ENCODE measurements at places on chromosomes 13 and 19.
A peak's percentile ranks its signal among the peaks of the same experiment; 100 is the strongest.

- peak; percentile 87 for DNase-seq
Measured at GRCh38 chr13:46359714-46360113, 27.3 kb downstream of the RUBCNL start.

GRCh38 chr13:73598020-73598712 is 536.0 kb downstream of the KLF12 start:
- DNase-seq = peak; percentile 73

DNA sequence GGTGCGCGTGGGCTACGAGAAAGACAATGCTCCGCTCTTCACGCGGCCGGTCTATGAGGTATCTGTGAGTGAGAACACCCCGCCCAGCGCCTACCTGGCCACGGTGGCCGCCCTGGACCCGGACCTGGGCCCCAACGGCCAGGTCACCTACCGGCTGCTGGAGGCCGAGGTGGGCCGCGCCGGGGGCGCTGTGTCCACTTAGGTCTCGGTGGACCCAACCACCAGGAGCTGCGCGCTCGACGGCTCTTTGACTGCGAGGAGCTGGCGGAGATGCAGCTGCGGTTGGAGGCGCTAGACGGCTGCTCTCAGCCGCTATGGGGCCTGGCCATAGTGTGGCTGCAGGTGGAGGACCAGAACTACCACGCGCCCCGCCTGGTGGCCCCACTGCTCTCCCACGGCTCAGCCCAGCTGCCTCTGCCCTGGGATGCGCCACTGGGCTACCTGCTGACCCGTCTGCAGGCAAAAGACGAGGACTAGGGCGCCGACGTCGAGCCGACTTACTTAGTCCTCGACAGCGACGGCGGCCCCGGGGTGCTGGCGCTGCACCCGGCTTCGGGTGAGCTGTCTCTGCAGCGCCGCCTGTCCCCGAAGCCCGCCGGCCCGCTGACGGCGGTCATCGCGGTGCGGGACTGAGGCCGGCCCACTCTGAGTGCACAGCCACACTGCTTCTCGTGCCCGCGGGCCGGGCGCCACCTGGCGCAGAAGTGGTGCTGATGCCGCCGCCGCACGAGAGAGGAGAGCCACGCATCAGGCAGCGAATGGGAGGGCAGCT is 173.0 kb downstream of the OLFM4 start:
- no peak for DNase-seq

GRCh38 chr13:44685641-44686040 is 109.5 kb upstream of the TSC22D1 start:
- peak; percentile 20 for DNase-seq

GRCh38 chr19:13036366-13036976 is 41.2 kb downstream of the NFIX start:
- no peak for DNase-seq

DNA sequence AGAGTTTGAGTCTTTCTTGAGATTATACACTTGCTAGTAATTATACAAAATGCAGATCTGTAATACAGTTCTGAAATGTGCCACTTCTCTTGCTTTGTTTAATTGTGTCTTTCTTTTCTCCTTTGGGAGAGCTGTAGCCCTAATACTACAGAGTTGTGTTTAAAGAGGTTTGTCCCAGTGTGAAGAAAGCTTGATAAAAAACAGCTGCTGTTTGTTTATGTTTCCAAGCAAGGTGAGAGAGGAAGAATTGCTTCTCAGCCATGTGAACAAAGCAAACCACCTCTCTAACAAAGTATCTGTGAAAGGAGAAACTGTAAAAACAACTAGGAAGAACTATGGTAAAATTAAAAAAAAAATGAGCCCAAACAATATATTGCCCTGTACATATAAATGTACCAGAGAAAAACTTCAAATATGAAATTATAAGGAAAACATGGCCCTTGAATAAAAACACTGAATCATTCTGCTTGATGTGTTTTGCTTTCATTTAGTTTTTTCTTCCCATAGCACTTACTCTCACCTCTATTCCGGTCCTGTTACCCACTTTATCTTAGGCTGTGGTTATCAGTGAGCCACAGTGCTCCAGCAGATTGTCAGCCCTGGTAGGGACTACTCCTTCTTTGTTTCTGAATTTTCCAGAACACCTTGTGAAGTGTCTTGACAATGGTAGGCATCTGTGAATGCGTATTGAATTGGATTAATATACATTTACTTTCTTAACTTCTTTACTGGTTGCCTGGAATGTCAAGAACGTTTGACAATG is 257.1 kb downstream of the MTUS2 start:
- DNase-seq = no peak

DNA sequence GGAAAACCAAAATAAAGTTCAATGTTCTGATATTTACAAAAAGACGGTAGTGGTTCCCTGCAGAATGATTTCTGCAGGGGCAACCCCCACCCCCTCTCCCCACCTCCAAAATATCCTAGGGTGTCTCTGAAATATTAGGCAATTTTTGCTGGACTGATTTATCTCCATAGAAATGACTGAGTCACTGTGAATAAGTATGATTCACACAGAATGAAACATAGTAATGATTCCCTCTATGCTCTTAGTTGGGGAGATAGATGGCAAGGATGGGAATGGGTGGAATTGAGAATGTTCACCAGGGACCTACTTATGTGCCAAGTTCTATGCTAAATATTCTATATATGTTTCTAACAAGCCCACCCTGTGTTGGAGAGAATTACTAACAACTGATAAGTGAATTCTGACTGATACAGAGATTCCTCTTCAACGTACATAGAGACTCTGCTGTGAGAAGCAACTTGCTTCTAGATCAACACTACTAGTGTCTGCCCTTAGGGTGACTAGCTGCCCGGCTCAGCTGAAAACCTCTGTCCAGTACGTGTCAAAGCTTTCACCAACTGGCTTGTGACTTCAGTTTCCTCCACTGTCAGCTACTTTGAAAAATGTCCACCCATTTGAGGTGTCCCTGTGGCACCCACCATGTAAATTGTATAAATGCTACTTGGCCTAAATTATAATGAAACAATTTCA is 38.4 kb upstream of the RAP2A start:
- DNase-seq = peak; percentile 35

DNA sequence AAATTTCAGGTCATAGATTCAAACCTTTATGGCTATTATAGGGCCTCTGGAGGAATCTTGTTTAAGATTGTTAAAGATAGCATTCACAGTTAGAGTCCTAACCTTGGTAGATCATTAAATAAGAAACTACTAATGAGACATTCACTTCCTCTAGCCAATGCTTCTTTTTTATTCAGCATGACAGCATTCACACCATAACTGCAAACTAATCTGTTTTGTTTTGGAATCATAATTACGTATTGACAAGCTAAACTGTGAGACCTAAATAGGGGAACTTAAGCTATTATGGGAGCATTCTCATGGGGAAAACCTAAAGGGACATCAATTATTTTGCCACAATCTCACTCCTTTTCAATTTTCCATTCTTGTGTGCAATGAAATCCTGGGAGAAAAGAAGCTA is 653.8 kb downstream of the PCDH9 start:
- no peak for DNase-seq

GRCh38 chr13:50224534-50224933 is 209.3 kb downstream of the KCNRG start:
- peak; percentile 71 for DNase-seq

DNA sequence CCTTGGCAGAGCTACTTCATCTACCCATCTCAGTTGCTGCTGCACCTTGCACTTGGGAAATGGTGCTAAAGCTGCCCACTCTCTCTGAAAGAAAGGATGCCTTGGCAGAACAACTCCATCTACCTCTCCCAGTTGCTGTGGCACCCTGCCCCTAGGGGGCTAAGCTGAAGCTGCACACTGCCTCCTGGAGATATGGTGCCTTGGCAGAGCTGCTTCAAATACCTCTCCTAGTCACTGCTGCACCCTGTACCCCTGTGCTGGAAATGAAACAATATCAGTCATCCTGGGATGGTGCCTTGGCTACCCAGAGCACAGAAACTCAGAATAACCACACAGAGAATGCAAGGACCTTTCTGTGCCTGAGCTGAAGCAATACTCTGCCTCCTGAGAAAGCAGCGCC is 615.8 kb downstream of the DIAPH3 start:
- DNase-seq = no peak

- no peak for DNase-seq
Measured at GRCh38 chr13:52377898-52378297, 28.1 kb downstream of the THSD1 start.

DNA sequence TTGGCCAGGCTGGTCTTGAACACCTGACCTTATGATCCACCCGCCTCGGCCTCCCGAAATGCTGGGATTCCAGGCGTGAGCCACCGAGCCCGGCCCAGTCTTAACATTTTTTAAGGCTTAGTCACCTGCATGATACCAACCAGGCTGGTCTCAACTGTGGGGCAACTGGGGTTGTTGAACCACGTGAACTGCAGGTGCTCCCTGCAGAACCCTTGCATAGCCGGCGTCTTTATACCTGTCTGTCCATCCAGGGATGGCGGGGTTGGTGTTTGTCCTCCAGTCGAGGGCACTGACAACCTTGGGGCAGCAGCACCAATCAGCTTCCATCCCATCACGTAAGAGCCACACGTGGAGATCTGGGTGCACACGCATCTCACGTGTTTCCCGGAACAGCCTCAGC is 24.8 kb upstream of the LILRA2 start:
- DNase-seq = no peak

DNA sequence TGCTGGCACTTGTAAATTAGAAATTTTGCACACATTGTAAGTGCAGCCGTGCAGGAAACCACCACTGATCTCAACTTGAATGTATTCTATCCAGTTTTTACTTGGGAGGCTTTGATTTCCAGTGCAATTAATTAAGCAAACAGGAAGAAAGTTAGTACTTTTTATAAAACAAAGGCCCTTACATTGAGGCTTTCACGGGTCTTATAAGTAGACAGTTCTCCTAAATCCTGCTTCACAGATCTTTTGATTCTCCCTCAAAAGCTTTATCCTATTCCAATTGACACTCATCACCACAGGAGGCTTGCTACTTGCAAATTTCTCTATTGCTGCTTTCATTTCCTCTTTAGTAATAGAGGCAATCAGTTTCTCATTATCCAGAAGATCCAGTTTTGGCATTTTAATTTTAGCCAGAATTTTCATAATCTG is 90.1 kb downstream of the ERCC5 start:
- no peak for DNase-seq

DNA sequence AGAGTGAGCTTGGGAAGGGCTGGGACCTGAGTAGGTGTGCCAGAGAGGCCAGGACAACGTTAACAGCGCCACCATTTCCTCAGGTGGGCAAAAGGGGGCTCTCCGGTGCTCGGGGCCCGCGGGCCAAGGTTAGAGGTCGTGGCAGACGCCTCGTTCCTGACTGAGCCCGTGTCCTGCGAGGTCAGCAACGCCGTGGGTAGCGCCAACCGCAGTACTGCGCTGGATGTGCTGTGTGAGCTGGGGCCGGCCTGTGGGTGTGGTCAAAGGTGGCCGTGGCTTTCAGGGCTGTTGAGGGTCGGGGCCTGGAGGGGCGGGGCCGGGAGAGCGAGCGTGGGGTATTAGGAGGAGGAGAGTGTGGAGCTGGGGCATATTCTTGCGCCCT is 3.7 kb downstream of the KIRREL2 start:
- DNase-seq = no peak

DNA sequence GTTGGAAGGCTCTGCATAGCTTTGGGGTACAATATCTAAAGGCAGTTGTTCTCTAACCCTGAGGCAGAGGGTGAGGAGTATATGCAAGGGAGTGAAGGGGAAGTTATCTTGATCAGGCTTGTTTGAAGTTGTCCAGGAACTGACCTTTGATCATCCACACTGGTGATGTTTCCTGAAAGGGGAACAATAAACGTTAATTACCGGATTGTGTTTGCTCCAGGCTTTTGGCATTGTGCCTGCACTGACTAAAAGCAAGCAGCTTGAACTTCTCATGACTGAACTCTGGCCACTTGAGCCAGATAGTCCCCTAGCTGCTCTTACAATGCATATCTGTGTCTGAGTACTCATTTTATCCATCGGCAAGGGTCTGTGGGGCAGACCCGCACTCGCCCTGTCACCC is 27.0 kb upstream of the ZNF726 start:
- DNase-seq = no peak

DNA sequence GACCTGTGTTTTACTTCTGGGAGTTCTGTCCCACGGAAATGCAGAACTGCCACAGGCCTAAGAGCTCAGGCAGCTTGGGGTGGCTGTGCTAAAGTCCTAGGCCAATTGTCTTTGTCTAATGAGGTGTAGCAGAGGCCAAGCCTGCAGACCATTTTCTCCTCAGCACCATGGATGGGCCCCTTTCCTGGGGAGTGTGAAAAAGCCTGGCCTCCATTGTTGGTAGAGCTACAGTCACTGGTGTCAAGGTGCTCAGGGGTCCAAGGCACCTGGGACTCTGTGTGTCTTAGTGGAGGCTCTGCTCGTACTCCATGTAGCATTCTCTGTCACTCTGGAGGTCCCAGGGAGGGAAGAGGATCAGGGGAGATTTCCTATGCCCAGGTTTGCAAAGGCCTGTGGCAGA is 329.6 kb downstream of the SLITRK5 start:
- no peak for DNase-seq

DNA sequence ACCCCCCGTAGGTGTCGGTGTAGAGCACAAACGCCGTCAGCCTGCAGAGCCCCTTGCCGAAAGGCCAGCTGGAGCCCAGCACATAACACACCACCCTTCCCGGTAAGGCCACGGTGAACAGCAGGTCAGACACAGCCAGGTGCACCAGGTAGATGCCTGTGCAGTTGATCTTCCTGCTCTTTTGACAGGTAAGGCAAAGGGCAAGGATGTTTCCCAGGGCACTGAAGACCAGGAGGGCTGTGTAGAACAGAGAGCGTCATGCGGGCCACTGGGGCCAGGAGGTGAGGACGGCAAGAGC is 92.6 kb upstream of the TM9SF2 start:
- DNase-seq = no peak
